ENCODE measurements at places on chromosomes 6 and 20.
A peak's percentile ranks its signal among the peaks of the same experiment; 100 is the strongest.

DNA sequence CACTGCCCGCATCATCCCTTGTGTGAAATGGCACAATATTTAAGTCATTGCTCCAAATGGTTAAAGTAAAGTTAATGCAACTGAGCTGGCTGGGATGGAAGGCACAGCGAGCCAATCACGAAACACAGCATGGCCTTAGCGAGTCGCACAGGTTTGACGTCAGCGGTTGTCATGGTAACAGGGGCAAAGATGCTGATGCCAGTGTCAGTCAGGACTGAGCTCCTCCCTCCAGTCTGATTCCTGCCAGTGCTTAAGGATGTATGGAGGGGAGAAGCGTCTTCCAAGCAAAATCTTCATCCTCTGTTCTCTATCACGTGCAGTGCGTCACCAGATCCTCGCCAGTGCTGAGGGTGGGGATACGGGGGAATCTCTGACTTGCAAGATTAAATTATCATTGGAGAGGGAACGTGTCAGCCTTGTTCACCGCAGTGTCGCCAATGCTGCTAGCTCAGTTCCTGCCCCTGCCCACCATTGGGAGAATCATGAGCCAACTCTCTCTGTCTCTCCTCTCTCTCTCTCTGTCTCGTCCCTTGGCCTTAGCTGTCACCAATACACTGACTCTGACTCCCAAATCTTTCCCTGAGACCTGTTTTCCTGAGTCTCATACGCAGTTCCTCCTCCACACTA lies 24.5 kb downstream of the TSPYL4 start:
- peak; percentile 96 for DNase-seq

DNA sequence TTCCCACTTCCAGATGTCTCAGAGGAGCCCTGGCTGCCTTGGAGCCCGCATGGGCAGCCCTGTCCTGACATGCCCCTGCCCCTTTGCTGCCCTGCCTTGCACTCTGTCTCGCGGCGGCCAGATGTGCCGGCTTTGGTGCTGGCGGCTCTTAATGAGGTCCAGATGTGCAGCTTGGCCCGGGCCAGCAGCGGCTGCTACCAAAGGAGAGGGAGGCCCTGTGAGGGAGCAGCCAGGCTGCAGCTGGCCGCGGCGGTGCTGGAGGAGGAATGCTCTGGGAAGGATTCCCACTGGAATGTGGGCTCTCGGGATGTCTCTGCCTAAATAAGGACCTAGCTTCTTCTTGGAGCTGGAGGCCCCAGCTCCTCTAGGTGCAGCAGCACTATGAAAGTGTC lies 72.4 kb downstream of the FGD2 start:
- no peak for DNase-seq

GRCh38 chr20:5871459-5872410 lies 78.6 kb downstream of the TRMT6 start:
- no peak for DNase-seq

- DNase-seq: no peak
Measured at GRCh38 chr6:93088621-93089501, 330.5 kb downstream of the EPHA7 start.

GRCh38 chr6:153489479-153489878 lies 358.4 kb upstream of the RGS17 start:
- DNase-seq: no peak

GRCh38 chr6:139364302-139364981 lies 10.0 kb downstream of the CITED2 start:
- DNase-seq: no peak

- DNase-seq: no peak
Measured at GRCh38 chr20:32743237-32744112, at the start of gene COMMD7. Gene COMMD7, minus strand, starts transcription at chr20:32743467. Its CDS starts 76 bp downstream, at chr20:32743391.

- no peak for DNase-seq
Measured at GRCh38 chr6:145489583-145489982, 245.7 kb downstream of the EPM2A start.

DNA sequence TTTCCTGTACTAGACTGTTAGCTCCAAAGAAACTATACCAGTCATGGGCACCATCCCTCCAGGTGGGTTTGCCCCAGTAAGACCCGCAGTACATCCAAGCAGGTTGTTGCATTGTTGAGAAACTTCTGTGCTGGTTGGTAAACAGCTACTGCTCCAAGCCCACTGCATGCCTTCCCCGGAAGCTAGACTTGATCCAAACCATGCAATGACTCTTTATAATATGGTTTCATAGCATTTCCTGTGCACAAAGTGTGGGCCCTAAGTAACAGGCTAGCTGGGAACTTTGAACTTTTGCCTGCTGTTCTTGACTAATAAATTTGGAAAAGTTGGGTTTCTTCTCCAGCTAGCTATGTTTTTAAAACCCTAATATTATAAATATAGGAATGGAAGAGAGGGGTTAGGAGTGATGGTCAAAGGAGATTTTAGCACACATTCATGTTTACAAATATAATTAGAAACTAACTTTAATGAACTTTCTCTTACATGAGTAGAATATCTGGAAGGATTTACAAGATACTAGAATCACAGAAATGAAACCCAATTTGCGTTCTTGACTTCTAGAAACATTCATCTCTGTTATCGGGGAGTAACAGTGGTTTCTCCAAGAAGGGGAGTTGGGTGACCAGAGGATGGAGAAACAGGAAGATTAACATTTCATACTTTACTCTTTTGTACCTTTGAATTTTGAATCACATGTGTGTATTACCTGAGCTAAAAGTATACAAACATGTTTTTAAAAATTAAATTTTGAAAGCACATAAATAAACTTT lies 51.7 kb downstream of the GFOD1 start:
- no peak for DNase-seq

DNA sequence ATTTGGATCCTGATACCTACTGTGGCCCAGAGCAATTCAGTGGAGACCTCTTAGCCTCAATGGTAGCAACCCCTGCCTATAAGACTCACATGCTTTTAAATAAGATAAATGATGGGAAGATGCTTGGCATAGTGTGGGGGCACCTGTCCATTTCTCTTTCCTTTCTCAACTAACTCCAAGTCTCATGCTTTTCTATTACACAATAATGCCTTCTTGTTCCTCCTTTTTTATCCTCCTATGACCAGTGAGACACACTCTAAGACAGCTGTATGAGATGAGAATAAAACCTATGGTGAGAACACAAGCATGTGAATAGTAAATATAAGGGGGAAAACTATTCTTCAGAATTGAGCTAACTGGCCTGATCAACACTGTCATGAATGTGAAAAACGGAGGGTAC lies 147.0 kb upstream of the STXBP5 start:
- DNase-seq: no peak

GRCh38 chr6:10532392-10532791 lies 11.2 kb downstream of the GCNT2 start:
- DNase-seq: no peak

DNA sequence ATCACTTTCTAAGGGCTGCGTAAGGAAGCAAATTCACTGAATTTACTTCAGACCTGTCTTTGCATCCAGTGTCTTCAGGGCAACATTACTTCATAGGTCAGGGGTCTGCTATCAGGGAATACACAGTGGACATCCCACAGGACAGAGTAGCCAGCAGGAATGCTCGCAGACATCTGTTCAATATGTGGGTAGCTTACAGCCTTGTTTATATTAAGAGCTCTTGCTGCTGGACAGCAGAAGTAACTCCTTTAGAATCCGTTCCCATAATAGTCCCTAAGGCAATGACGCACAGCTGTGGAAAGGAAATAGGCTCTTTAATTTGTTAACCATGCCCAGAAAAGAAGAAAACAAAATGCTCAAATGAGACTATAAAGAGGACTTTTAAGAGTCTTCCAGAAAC lies 198.7 kb downstream of the MOXD1 start:
- DNase-seq: no peak

DNA sequence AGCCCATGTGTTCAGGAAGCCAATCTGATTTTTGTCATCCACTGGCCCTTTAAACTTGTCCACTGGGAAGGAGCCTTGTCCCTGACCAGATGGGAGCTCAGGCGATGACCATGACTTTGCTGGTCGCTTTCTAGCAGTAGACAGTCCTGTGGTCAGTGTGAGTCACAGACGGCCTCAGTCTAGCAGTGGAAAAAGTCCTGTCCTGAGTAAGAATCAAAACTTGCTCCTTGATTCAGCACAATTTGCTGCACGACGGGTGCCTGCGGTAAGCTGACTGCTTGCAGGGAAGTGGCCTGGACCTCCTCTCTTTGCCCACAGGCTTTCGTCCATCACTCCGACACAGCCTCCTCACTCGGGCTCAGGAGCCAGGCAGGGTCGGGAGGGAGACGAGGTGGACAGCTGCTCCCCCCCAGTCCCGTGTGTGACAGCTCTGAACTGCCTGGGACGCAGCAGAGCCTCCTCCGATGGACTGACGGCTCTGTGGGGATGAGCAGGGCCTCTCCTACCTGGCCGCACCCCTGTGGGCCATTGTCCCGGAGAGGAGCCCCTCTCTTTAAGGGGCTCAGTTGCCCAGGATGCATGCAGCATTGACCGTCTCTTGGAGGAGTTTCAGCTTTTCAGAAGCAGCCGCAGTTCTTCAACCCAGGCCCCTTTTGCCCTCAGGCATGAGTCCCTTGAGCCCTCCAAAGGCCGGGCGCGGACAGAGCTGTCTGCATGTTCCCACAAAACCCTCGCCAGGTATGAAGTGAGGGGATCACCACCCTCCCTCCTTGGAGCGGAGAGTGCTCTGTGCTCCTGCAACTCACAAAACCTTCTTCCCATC lies 209.2 kb downstream of the ANKRD60 start:
- DNase-seq: no peak

DNA sequence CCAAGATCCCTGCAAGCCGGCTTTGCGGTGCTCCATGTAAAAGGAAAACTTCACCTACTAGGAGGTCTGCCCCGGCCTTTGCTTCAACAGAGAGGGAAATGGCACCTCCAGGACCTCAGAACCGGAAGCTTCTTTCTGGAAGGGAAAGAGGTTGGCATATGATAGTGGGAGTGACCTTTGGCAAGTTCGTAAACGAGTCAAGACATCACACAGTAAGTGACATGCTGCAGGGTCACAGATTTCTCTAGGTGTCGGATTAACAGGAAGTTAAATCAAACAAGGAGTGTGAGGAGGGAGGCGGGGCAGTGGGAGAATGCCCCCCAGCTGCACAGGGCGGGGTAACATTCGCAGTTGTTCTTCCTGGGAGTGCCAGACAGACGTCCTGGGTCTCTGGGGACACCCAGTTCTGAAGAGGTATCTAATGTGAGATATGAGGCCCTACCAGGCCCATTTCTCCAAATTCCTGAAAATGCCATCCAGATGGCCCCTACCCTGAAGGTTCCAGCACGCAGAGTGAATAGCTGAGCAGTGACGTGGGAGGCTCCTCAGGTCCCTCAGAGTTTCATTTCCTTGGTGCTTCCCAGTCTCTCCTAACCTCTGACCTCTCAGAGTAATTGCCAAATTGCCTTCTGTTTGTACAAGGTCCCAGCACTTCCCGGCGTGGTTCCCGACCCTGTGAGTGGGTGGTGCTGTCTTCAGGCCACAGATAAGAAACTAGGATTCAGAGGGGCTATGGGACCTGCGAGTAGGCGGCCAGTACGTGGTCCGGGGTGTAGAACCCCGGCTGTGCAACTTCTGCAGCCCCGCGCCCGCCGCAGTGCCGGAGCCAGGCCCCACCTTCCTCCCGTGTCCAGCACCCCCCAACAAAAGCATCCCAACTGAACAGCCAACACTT lies 1.9 kb downstream of the RRBP1 start:
- no peak for DNase-seq

- DNase-seq: no peak
Measured at GRCh38 chr6:145530454-145530853, 204.9 kb downstream of the EPM2A start.

GRCh38 chr6:165274611-165275010 lies 34.8 kb downstream of the C6orf118 start:
- no peak for DNase-seq

GRCh38 chr6:14344486-14344885 lies 226.9 kb downstream of the CD83 start:
- no peak for DNase-seq

DNA sequence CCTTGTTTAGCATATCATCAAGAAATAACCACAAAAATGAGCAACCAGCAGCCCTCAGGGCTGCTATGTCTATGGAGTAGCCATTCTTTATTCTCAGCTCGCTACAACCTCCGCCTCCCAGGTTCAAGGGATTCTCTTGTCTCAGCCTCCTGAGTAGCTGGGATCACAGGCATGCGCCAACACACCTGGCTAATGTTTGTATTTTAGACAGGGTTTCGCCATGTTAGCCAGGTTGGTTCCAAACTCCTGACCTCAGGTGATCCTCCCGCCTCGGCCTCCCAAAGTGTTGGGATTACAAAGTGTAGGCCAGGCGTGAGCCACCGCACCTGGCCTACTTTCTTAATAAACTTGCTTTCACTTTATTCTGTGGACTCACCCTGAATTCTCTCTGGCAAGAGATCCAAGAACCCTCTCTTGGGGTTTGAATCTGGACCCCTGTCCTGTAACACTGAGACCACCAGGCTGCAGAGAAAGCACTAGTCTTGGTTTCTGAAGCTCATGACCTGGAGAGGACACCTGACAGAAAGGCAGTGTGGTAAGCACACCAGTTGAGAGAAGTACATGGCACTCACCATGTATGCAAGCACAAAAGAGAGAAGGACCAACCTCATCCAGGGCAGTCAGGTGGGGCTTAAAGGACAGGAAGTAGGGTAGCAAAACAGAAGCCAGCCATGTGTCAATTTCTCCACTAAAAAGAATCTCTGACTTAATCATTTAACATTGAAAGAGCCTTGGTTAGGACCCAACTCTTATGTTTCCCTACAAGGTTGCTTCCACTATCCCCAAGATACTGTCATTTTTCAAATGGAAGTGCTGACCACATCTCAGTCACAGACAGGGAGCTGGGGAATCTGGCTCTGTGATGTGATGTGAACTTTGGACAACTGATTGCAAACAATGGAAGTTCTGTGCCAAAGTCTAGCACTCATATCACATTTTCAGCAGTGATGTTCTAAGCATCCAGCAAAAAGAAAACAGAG lies 97.4 kb upstream of the DST start:
- no peak for DNase-seq

GRCh38 chr6:24680582-24680981 lies 13.7 kb downstream of the ACOT13 start:
- no peak for DNase-seq

- peak; percentile 16 for DNase-seq
Measured at GRCh38 chr20:61662226-61662967, 403.3 kb downstream of the TAF4 start.

- DNase-seq: no peak
Measured at GRCh38 chr6:36917541-36918193, 31.9 kb downstream of the C6orf89 start.

DNA sequence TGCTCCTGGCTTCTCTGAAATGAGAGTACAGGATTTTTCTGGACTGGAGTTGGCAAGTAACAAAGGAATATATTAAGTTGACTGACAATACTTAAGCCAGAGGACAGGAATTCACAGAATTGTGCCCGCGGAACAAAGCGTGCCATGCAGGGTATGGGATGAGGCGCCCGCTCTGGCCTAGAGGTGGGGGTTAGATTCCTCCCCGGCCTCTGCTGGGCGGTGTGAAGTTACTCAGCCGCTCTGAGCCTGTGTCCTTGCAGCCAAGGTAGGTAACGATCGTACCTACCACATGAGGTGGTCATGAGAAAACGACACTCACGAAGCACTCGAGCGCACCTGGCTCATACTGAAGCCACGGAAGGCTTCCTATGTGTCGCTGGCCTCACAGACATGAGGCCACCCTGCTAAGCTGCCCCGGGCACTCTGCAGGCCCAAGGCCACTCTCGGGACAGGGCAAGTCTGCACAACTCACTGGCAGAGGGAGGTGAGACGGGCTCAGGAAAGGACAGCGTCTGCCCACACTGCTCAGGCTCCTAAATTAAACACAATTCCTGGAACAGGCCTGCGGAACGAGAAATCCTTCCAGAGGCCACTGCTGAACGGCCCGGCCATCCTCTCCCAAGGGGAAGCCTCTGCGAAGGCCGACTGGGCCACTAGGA lies 70.8 kb downstream of the PSMG4 start:
- no peak for DNase-seq
